ENCODE measurements at places on chromosomes 6 and 20. TPM values are rescaled to one million over a fixed set of nuclear protein-coding genes. Genes with fewer than 3 reads are reported as not detected.

Gene ZNF391
- 15.6 TPM for polyA plus RNA-seq

Gene CPNE5
- 12.8 TPM for polyA plus RNA-seq

Gene FAM209A
- not detected for polyA plus RNA-seq

Gene COL21A1
- polyA plus RNA-seq: 121 TPM

Gene LGSN
- polyA plus RNA-seq: 0.52 TPM

Gene MCHR2
- not detected for polyA plus RNA-seq

Gene OR12D3
- not detected for polyA plus RNA-seq

Gene RIPOR2
- 6.6 TPM for polyA plus RNA-seq

Gene PDYN
- 0.56 TPM for polyA plus RNA-seq

Gene IPCEF1
- polyA plus RNA-seq: 9.7 TPM

Gene FHL5
- 0.13 TPM for polyA plus RNA-seq

Gene NMBR
- 0.33 TPM for polyA plus RNA-seq

Gene FRS3
- 7.8 TPM for polyA plus RNA-seq

Gene FNDC11
- 1.0 TPM for polyA plus RNA-seq

Gene CEP250
- 54.0 TPM for polyA plus RNA-seq
